ENCODE measurements at places on chromosomes 7 and 10.

DNA sequence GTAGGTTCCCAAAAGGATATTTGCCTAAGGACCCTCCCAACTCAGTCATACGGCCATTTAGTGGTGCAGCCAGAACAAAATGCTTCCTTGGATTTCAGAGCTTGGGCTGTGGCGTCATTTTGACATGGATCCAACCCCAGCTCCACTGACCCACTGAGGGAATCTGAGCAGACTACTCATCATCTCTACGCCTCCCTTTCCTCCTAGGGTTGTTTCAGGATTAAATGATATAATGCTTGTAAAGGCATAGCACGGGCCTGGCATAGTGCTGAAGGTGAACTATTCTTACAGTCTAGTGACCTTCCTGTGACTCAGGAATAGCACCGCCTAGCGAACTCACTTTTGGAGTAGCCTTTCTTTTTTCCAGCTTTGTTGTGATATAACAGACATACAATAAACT is 70.3 kb upstream of the LOXL4 start:
- no peak for DNase-seq

- no peak for DNase-seq
These were observed 22.3 kb downstream of the CALML3 start for GRCh38 chr10:5546891-5547680.

DNA sequence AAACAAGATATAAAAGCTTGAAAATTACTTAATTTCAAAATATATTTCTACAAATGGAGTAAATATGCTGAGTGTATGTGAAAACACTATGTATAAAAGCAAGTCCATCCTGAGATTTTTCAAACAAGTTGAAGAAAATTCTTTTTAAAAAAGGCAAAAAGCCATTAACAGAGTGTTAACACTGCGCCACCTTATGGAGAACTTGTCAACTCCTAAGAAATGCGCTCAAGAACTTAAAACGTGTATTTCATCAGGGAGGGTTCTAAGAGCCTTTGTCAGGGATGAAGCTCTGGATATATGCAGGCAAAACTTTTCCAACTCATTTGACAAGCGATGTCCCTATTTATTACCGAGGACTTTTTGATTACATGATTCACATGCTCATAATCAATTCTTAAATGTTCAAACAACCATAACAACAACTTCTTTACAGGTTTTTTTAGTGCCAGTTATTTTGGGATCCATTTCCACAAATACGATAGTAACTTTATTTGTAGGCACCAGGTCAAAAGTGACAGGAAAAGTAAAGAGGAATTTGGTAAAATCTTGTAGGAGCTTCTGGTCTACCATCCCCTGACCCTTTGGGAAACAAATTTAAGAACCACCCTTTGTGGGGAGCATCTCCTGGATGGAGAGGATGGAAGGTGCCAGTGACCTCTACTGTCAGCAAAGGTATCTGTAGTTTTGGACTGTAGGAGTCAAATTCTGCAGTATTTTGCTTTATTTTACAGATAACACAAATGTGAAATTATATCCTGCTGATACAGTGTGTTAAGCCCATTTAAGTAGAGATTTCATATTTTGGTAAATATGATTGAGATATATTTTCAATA is 23.2 kb downstream of the CALCR start:
- no peak for DNase-seq

- no peak for DNase-seq
These were observed 739.0 kb upstream of the GALNT17 start for GRCh38 chr7:70392877-70393435.

DNA sequence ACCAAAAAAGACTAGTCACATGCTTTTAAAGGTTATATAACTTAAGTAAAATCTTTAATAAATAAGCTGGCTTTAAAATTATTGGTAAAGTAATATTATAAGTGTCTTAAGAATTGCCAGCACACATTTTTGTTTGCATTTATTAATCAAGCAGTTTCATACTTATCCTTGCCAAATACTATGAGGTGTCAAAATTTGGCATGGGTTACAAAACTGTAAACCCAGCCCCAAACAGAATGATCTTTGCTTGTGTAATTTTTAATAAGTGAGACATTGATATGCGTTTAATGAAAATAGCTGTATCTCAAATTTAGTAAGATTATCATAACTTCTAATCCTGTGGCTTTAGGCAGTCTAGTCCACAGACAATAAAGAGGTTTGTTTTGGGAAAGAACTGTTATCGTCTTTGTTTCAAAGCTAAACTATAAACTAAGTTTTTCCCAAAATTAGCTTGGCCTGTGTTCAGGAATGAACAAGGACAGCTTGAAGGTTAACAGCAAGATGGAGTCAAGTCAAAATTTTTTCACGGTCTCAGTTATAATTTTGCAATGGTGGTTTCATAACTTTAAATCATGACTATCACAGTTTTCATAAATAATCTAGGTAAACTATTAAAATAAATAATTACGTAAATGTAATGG is 72.8 kb downstream of the ST8SIA6 start:
- DNase-seq: no peak

DNA sequence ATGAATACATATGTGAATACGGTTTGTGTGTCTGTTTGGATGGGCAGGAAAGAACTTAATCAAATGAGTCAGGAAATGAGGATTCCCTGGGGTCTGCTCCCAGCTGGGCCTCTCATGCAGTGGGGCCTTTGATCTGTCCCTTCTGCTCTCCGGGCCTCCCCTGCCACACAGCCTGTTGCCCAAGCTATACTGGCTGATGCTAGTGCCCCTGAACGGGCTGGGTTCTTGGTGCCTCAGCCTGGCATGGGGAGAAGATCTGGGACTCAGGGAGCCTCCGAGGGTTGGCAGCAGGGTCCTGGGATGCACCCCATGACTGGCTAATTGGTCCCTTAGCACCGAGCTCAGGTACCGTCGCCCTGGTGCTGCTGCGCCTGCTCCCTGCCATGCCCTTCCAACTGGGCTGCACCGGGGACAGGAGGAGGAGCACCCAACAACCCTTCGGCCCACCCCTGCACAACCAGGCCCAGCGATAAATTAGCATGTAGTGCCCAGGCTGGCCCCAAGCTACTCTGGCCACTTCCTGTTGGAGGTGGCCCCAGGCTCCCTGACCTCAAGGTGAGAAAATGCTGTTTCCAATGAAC is 59.9 kb upstream of the DUSP5 start:
- no peak for DNase-seq

- DNase-seq: no peak
These were observed 76.0 kb downstream of the DENND2A start for GRCh38 chr7:140564643-140565042.

- no peak for DNase-seq
These were observed 752 bp upstream of the ABCA13 start for GRCh38 chr7:48170506-48170905.

DNA sequence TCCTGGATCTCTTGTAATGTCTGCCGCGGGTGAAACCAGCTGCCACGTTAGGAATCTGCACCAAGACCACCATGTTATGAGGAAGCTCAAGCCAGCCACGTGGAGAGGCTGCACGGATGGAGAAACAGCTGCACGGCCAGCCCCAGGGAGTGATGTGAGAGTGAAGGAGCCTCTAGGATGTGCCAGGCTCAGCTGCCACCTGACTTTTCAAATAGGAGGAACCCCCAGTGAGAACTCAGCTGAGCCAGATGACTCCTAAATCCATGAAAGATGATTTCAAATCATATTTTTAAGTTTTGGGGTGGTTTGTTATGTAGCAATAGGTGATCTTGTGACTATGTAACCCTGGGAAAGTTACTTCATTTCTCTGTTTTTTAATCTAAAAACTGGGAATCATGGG is 71.7 kb downstream of the PRKAG2 start:
- no peak for DNase-seq

DNA sequence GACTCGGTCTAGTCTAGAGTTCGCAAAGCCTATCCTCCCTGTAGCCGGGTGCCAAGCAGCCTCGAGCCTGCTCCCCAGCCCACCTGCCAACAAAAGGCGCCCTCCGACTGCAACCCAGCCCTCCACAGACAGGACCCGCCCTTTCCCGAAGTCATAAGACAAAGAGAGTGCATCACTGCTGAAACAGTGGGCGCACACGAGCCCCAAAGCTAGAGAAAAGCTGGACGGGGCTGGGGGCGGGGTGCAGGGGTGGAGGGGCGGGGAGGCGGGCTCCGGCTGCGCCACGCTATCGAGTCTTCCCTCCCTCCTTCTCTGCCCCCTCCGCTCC is 622 bp upstream of the COL1A2 start:
- no peak for DNase-seq

DNA sequence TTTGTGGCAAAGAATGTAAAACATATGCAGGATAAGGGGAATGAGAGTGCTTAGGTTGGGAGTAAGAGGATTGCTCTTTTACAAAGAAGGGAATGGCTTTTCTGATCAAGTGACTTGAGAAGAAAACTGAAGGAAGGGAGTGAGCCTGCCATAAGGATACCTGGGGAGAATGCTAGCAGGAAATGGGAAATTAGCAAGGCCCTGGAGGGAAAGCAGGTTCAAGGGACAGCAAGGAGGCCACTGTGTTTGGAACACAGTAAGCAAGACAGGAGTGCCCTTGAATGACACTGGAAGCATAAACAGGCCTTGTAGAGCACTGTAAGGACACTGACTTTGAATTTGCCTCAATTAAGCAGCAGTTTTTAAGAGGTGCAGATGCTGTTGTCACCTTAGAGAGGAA is 1069.9 kb downstream of the DNAJB9 start:
- DNase-seq: no peak

- DNase-seq: no peak
These were observed 17.5 kb downstream of the HYCC1 start for GRCh38 chr7:22996470-22996869.

DNA sequence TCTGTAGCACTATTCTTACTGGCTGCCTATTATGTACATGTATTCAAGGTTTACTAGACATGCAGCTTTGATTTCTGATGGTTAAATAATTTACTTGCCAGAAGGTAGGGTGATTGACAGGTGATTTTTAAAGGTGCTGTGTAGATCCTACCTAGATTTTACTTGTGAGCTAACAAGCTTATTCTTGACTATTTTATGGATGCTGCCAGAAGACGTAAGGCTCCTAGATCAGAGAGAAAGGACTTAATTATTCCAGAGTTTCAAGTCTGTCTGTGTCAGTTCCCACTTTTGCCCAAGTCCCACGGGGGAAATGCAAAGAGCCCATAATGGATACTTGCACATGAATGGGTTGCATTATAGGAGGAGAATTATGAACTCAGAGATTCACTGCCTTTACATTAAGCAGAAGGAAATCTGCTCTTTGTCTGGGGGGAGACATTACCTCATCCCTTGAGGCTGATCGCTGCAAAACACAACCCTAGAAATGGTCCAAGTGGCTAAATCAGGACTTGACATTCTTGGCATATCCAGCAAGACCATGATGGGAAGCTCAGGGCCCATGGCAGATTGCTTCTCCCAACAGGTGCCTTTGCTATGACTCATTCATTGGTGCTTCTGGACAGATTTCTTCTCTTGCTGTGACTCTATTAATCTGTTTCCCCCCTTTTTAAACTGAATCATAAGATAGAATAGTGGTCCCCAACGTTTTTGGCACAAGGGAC is 32.1 kb downstream of the GPR158 start:
- DNase-seq: no peak

DNA sequence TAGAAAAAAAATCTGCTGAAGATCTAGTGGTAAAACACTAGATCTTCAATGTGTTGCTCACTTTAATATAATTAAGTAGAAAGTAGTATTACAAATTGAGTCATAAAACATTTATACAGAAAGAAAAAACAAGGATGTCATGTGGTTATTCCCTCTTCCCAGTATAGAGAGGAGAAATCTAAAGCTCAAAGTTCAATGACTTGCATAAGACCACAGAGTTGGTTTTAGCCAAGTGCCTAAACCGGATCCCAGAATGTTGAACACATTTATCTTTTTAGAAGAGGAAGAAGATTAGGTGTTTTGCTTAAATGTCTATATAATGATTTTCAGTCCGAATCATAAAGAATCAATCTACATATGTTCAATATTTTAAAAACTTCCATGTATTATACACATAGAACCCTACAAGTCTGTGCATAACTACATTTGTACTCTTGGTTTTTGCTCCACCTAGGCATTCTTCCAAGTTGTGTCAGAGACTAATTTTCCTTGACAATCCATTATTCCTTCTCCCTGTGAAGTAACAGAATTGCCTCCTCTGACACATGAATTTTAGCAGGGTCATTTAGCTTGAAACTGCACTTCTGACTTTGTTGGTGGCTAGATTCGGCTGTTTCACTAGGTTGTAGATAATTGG is 389.2 kb downstream of the MAGI2 start:
- no peak for DNase-seq
